ENCODE measurements at places on chromosomes 11 and 22.
A peak's percentile ranks its signal among the peaks of the same experiment; 100 is the strongest.

DNA sequence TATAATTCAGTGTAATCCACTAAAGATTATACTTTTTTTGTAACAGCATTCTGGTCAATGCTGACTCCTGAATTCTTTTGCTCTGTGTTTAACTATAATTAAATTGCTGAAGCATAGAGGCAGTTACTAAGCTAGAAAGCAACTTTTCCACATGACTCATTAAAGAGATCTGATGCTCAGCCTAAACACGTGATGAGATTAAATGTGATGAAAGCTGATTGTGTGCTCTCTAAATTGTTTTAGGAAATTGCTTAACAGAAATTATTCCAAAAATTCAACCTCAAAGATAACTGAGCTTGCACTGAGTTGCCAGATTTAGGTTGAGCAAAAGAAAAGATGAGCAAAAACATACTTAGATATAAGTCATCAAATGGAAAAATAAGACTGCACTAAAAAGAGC is 1033.6 kb downstream of the FAM181B start:
- DNase-seq: no peak

DNA sequence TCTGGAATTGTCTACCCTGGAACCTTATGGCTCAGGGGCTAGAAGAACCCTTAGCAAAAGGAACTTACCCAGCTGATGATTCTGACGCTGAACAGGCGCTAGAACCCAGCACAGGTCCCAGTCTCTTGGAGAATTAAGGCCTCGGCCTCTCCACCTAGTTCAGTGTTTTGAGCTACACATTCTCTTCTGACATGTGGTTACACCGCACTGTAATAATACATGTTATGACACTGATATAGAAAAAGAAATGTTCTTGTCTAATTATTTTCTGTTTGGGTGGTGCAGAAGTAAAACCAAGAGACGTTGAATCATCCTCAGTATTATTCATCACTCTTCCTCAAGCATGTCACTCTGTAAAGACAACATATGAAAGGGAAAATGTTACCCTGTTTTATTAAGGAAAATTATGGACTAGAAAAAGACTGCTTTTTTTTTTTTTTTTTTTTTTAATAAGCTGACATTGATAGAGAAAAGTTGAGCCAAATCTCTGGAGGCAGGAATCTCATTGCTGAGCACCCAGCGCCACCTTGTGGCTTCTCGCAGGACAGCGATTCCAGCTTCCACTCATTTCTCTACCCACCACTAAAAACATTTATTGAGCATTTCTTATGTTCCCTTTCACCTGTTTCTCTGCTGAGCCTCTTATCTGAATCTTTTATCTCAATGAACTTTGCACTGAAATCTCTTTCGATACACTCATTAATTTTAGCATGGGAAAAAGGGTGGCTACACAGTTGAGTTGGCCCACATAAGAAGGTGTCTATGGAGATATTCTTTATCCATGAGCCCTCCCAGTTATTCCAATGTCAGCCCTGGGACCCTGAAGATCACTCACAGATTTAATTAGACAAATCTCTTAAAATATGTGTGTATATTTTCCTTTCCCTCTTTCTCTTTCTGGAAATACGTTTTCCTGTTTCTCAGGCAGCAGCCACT is 12.6 kb upstream of the APLNR start:
- peak; percentile 7 for DNase-seq

GRCh38 chr11:12723421-12724300 is 49.4 kb downstream of the TEAD1 start:
- DNase-seq: no peak

DNA sequence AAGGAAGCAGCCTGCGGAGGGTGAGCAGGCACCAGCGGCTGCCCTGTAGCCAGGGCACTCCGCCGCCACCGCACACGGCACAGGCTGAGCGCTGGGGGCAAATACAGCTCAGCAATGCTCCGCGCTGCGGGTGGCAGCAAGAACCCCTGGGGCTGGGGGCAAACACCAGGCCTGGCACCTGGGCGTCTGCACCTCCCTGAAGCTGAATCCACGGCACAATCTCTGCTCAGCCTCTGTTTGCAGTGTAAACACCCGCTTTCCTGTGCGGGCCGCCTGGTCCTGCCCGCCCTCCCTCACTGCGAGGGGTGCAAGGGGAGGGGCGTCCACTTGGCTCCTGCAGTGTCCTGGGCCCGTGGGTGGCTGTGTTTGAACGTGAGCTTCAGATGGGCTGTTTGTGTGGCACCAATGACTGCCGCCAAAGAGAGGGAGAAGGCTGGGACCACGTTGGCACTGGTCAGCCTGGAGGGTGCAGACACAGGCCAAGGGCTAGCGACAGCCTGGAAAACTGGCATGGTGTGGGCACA is 14.8 kb upstream of the MPPED1 start:
- DNase-seq: no peak

GRCh38 chr11:104106136-104106754 is 57.7 kb downstream of the PDGFD start:
- no peak for DNase-seq

GRCh38 chr11:765025-765801 is 12.1 kb downstream of the GATD1 start:
- peak; percentile 51 for DNase-seq

DNA sequence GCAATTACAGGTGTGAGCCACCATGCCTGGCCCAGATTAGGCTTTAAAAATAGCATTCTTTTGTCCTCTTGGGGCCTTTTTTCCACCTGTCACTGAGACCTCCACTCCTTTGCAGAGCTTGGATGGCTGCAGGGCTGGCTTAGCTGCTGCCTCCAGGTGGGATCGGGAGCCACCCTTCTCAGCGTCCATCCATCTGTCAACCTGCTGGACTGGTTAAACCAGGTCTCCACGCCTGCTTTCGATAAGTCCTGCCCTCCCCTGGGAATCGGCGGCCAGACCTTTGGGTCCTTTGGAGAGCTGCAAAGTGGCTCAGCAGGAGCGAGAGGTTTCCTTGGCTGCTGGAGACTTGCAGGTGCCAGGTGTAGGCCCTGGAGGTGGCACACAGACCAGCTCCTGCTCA is 23.4 kb upstream of the GRAMD4 start:
- no peak for DNase-seq

GRCh38 chr11:69905611-69906452 is 86.6 kb upstream of the FGF3 start:
- no peak for DNase-seq

DNA sequence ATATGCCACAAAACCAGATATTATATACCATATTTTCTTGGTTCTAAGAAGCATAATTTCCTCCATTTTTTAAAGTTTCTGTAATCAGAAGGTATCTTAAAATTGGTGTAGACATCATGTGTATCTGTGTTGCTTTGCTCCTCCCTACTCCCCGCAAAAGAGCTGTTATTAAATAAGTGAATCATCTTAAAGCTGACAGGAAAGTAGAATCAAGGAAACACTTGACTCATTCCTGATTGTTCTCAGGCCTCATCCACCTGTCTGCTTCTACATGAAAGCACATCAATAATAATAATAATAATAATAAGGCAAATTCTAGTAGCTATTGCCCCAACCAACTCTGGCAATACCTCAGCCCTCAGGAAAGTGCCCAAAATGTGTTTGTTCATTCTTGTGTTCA is 26.2 kb upstream of the GUCY1A2 start:
- DNase-seq: no peak

DNA sequence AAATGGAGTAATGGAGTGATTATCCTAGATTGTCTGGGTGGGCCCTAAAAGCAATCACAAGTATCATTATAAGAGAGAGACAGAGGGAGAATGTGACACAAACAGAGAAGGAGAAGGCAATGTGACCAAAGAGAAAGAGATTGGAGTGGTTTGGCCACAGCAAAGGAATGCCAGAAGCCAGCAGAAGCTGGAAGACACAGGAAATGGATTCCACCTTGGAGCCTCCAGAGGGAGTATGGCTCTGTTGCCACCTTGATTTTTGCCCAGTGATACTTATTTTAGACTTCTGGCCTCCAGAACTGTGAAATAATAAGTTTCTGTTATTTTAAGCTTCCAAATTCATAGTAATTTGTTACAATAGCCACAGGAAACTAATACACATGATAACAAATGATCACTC is 36.8 kb upstream of the OR5P2 start:
- no peak for DNase-seq

DNA sequence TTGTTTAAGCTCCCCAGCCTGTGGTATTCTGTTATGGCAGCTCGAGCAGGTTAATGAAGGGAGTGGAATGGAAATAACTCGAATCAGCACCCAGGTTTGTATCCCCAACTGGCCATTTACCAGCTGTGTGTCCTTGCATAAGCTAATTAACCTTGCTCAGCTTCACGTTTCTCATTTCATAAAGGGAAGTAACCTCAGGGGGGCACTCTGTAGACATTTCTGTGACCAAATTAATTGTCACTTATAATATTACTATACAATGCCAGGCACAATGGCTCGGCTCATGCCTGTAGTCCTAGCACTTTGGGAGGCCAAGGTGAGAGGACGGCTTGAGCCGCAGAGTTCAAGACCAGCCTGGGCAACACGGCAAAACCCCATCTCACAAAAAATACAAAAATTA is 13.8 kb downstream of the ADA2 start:
- no peak for DNase-seq

DNA sequence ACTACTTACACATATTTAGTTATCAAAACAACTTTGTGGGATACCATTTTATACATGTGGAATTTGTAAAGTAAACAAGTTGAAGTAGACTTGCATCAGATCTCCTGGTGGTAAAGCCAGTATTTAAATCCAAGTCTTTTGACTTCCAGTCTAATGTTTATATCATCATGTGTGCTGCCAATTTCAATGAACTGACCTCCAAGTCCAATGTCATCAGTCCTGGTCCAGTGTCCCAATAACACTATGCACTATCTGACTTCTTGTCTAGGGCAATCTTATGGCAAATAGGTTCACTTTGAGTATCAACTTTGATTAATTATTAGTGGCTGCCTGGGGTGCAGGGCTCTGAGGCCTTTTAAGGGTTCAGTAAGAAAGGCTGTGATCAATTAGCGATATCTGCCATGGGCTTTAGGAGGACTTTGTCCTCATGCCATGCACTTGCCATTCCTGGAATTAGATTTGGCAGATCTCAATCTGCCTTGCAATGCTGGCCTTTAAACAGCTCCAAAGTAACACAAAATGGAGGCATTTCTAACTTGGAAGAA is 9.6 kb upstream of the PTS start:
- no peak for DNase-seq

DNA sequence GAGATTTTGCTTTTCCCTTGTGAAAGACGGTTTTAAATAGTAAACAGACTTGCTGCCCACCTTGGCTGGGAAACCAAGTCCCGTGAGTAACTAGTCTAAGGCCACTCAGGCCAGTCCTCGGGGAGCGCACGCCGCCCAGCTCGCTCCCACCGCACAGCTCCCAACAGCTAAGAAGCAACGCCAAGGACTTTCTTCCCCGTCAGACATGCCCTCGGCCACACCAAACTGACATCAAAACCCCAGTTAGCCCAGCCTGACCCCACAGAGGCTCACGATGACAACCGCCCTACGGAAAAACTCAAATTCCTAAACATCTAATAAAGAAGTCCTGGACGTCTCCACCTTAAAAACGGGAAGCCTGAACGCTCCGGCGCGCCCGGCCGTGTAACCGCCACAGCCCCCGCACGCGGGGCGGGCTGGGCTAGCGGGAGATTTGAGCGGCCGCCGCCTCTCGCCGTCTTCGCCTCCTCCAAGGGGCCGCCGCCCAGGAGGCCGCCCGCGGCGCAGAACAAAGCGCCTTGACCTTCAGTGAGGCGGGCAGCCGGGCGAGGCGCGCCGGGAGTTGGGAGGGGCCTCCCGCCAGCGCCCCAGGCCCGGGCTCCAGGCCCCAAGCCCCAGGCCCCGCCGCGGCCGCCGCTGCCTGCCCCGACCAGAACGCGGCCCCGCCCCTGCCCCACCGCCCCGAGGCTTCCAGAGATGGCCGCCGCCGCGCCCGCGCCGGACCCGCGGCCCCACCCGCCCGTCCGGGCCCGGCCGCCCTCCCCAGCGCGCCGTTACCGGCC is 486 bp downstream of the NAP1L4 start:
- no peak for DNase-seq

DNA sequence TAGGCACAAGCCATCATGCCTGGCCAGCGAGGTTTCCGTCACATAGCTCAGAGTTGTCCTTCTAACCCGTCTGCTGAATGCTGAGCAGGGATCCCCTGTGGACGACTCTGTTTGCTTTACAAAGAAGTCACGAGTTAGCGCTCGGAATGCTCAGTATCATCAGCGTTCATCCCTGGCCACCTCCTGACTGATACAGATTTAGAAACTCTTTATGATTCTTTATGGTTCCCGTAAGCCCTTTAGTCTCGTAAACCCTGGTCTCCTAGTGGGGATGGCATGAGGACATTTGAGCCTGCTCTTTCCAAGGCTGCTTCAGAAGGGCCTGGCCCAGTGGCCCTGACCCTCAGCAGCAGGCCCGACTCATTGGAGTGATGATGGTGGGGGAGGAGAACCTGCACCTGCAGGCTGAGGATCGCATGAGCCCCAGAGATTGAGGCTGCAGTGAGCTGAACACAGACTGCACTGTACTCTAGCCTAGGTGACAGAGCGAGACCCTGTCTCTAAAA is 9.6 kb downstream of the PEX26 start:
- DNase-seq: no peak

GRCh38 chr22:39266398-39267030 is 21.7 kb upstream of the PDGFB start:
- no peak for DNase-seq

GRCh38 chr11:117058761-117059261 is 39.4 kb downstream of the SIK3 start:
- DNase-seq: no peak

GRCh38 chr22:44592126-44592823 is 94.2 kb upstream of the RTL6 start:
- no peak for DNase-seq

- DNase-seq: no peak
These were observed 27.7 kb upstream of the RRM1 start for GRCh38 chr11:4066910-4067309.

DNA sequence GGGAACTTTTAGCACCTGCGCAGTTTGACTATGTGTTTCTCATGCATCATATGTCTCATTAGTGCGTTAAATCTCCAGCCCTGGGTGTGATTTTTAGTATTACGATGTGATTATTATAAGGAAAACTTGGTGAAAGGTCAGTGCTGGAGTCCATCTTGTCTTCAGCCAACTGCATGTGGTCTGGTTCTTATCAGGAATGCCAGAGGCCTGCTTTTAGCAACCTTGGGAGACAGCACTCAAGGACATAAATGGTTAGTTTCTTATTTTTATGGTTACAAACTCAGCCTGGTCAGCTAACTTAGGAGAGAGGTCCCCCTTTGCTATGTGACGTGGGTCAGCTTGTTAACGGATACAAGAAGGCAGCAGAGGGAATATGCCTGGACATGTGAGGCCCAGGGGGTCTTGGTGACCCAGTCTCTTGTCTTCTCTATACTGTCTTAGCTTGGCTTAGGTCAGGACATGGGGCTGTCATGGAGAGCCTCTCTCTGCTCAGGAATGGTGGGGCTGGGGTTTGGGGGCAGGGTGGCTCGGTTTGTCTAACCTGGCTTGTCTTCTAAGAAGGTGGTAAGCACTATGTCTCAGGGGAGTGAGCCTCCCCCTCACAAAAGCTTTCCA is 21.5 kb downstream of the KCTD21 start:
- no peak for DNase-seq

GRCh38 chr22:42459287-42460063 is 27.3 kb upstream of the NFAM1 start:
- no peak for DNase-seq

- DNase-seq: no peak
These were observed 68.5 kb upstream of the LMO1 start for GRCh38 chr11:8332196-8332595.

GRCh38 chr22:39997939-39998726 is 3.4 kb downstream of the FAM83F start:
- DNase-seq: no peak

- no peak for DNase-seq
These were observed 56.3 kb downstream of the KREMEN1 start for GRCh38 chr22:29128891-29129807.

GRCh38 chr22:22756109-22756508 is 111.7 kb downstream of the GGTLC2 start:
- DNase-seq: no peak

- no peak for DNase-seq
These were observed 325.7 kb upstream of the C11orf87 start for GRCh38 chr11:109096266-109096665.

All from activated CD8-positive, alpha-beta memory T cell treated with anti-CD3 and anti-CD28 coated beads for 1 hour (primary cell).